ENCODE measurements at places on chromosomes 3 and 15.

- DNase-seq: no peak
These were observed 61.6 kb upstream of the SUCLG2 start for GRCh38 chr3:67715971-67716370.

- peak; percentile 17 for DNase-seq
These were observed 315.2 kb downstream of the UACA start for GRCh38 chr15:70447928-70448698.

GRCh38 chr15:75091814-75092213, 68.4 kb downstream of the PPCDC start:
- no peak for DNase-seq

DNA sequence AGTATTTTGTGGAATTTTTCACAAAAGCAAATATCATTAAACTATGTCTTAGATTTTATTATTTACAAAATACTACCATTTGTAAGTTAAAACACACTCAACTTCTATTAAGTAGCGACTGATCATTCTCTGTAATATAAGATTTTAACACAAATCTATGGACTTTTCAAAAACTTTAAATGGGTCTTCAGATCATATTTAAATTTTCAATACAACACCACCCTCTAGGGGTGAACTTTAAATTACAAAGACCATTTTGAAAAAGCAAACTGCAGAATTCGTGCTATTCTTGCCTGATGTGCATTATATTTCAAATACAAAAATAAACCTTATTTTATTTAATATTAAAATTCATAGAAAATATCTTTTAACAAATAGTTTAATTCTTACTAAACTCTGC, 8.2 kb upstream of the VGLL4 start:
- no peak for DNase-seq

DNA sequence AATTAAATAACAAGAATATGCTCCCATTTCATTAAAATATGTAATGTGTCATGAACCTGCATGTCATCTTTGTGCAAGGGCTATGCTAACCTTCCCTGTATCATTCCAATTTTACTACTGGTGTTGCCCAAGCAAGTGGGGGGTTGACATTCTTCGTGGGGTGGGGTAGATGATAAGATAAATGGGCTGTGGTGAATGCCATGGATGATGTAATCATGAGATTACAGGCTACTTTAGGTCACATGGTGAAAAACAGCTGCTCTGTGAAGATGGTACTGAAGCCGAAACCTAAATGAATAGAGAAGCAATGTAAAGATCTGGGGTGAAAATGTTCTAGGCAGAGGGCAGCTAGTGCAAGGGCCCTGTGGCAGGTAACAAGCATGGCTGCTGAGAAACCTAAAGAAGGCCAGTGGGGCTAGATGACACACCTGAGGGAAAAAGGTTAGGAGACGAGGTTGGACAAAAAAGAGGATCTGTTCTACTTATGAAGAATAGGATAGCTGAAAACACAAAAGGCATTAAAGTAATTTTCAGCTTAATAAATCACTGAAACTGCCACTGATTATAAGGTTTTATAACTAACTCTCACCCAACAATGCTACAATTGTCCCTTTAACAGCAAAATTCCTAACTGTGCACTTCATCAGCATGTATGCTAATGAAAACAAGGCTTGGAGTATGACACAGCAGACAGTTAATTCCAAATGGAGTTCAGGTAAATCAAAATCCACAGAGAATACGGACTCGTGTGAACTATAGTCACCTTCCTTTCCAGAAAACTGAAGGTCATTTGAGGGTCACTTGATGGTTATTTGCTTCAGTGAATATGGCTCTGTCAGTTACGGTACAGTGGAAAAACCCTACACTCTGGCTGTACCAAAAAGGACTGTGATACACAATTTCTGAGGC, 35.0 kb downstream of the MTMR10 start:
- DNase-seq: no peak

- no peak for DNase-seq
These were observed 20.9 kb downstream of the KAT2B start for GRCh38 chr3:20060974-20061685.

DNA sequence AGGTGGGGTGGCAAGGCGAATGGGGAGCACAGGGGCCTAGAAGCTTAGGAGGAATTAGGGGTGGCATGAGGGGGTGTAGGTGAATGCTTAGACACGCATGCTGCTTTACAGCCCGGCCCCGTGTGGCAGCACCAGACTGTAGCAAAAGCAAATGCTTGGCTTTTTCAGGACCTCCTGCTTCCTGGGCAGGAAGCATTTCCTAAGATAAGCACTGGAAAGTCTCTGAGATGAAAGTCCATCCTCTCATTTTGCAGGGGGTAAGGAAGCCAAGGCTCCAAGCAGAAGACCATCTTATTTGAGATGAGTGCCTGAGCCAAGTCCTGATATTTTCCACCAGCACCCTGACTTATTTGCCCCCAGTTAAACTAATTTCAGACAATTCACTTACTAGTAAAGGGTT, 12.9 kb downstream of the SSUH2 start:
- no peak for DNase-seq

- no peak for DNase-seq
These were observed 44.3 kb downstream of the TRIM69 start for GRCh38 chr15:44780608-44781007.

GRCh38 chr3:55766753-55767152, 279.6 kb upstream of the WNT5A start:
- DNase-seq: no peak

- DNase-seq: peak; percentile 73
These were observed 65.0 kb downstream of the MYO5A start for GRCh38 chr15:52463638-52464037.

DNA sequence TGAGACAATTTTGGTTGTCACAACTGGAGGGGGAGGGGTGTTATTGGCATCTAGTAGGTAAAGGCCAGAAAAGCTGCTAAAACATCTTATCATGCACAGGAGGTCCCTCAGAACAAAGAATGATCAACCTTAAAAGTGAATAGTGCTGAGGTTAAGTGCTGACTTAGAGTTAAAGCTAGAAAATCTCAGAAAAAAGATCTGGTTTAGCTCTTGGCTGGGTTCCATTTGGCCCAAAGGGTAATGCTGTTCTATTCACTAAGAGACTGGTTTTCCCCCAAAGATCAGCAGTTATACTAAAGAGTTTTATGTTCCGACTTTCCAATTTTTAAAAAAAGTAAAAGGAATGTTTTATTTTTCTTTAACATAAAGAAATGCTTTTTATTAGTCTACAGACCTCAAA, 15.6 kb downstream of the DCBLD2 start:
- DNase-seq: no peak

DNA sequence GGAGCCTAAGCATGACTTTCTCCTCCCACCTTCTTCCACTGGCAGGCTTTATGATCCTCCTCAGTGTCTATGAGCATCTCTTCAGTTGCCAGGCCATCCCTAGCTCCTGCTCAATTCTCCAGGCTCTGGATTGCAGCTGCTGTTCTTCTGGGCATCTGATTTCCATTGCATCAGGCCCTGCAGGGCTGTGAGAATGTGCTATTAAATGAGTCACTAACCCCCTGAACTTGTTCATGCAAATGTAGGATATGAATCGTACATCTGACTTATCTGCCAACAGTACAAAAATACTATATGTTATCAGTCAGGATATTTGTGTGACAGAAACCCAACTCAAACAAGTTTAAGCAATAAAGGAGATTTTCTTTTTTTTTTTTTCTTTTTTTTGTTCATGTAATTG, 11.9 kb downstream of the GPR176 start:
- no peak for DNase-seq

DNA sequence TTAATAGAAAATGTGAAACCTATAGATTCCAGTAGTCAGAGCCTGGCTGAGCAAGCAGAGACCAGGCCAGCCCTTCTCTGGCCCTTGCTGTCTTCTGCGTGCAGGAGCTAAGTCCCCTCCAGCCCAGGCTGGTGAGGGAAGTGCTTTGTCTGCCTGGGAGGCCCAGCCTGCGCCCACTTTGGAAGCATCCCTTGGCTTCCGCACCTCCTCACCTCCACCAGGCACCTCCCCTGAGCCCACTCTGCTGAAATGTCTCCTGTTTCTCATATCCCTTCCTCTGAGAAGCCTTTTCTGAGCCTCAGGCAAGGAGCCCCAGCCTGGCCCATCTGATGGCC, 45.3 kb downstream of the ALDH1L1 start:
- no peak for DNase-seq

DNA sequence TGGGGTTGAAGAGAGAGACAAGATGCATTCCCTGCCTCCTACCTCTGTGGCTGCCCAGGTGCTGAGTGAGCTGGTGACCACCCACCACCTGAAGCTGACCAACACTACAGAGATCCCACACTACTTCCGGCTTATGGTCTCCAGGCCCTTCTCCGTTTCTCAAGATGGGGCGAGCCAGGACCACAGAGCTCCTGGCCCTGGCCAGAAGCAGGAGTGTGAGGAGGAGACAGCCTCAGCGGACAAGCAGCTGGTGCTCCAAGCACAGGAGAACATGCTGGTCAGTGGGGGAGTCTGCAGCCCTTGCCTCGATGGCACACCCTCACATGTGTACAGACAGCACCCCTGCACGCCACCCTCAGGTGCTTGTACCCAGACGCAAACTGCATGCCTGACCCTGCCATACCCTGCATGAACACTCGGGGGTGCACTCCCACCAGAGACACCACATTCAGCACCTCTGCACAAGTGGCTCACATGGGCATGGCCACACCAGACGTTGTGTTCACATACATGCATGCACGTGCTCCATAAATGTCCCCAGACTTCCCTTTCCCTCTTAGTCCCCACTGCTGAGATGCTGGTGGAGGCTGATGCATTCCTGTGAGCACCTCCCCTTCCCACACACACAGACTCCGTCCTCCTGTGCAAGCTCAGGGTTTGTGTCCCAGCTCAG, 19.0 kb downstream of the ACAA1 start:
- peak; percentile 72 for DNase-seq

DNA sequence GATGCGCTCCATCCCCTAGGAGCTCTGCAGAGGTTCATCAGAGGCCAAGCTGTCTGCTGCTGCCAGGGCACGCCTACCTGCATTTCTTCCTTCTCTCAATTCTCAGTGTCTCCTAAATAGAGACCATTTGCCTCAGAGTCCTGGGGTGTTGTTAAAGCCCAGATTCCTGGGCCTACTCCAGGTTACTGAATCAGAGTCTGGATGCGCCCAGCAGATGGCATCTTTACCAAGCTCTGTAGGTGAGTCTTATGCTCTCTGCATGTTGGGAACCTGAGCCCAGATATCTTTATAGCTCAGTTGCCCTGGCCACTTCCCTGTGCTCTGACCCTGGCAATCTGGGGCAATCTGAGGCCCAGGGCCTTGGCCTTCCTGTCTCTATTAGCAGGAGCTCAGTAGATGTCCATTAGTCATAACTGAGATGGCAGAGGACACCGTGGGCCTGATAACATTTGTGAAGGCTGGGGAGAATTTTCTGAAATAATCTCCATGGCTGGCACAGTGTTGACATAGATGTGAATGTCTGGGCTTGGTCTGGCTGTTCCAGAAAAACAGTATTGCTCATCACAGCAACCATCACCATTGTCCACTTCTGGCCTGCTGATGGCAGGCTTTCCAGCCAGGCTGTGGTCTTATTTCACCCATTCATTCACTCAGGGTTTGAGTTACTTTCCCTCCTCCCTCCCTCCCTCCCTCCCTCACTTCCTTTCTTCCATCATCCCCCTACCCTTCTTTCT, 13.3 kb upstream of the RBP1 start:
- no peak for DNase-seq

GRCh38 chr3:42096796-42097565, 5.8 kb downstream of the TRAK1 start:
- DNase-seq: no peak

GRCh38 chr3:12507591-12508281, 23.5 kb downstream of the TSEN2 start:
- no peak for DNase-seq

- DNase-seq: no peak
These were observed 76.2 kb upstream of the HERC1 start for GRCh38 chr15:63909819-63910437.

- DNase-seq: no peak
These were observed 33.2 kb downstream of the CDCP1 start for GRCh38 chr3:45112939-45113338.

- DNase-seq: no peak
These were observed 20.9 kb downstream of the PSTPIP1 start for GRCh38 chr15:77015646-77016320.

Measured in RPMI8226 (cell line).